ENCODE measurements at places on chromosomes 3 and 15.
A peak's percentile ranks its signal among the peaks of the same experiment; 100 is the strongest.

GRCh38 chr3:194257916-194258668 lies 93.0 kb downstream of the CPN2 start:
- no peak for DNase-seq

DNA sequence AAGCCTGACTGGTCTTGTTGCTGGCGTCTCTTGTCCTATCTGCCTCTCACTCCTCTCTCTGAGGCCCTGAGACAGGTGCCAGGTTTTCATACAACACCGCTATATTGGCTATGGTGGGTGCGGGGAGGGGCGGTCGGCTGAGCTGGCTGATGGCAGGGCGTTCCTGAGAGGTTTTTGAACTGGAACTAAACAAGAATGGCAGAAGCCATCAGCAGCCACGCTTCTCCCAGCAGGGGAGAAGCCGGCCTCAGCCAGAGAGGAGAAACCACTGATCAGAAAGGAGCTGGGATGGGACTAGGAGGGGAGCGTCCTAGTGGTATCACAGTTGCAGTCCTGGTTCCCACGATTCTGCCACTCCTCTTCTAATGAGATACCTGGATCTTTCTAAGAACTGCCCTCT lies 89.9 kb upstream of the PRR23E start:
- no peak for DNase-seq

GRCh38 chr3:88926221-88926620 lies 181.2 kb upstream of the EPHA3 start:
- DNase-seq, result no peak

GRCh38 chr15:56249092-56249491 lies 5.4 kb upstream of the RFX7 start:
- DNase-seq, result peak; percentile 4

DNA sequence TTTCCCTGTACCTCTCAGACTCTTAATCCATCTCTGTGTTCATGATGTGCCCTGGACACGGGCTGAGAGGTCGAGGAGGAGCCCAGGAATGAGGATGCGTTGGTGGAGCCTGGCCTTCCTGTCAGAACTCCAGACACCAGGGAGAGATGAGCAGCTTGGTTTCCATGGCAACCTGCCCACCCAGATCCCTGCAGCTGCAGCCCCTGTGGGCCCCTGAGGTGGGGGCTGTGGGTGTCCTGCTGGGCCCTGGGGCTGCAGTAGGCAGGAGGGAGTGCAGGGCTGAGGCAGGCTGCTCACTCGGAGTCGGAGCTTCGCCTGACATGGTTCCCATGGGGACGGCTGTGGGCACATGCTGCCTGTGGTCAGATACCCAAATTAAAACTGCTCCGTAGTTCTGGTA lies 7.7 kb upstream of the SCN10A start:
- DNase-seq, result no peak

GRCh38 chr15:64536244-64536836 lies 76.0 kb downstream of the ZNF609 start:
- no peak for DNase-seq

DNA sequence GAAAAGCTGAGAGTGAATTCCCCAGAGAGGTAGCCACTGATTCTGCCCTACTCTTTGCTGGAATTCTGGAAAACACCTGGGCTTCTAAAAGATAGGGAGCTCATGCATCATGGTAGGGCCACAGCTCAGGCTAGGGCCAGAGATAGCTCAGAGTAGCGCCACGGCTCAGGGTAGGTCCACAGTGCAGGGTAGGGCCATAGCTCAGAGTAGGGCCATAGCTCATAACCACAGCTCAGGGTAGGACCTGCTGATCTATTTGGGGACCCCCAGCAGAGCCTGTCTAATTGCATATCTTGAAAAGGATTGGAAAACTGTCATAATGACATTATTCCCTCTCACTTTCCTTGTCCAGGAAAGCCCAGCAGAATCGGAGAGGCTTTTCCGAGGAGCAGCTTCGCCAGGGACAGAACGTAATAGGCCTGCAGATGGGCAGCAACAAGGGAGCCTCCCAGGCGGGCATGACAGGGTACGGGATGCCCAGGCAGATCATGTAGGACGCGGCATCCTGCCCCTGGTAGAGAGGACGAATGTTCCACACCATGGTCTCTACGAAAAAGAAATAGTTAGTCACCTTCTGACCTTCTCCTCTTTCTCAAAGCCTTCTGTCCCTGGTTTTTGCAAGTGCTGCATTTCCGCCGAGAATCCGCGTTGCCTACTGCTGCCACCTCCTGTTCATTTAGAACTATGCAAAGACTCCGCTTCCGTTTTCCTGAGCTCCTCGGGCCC lies 14.5 kb downstream of the TAGLN3 start:
- peak; percentile 40 for DNase-seq

GRCh38 chr3:14412831-14413380 lies 10.5 kb downstream of the SLC6A6 start:
- DNase-seq, result no peak

GRCh38 chr3:191502583-191502982 lies 41.6 kb downstream of the PYDC2 start:
- no peak for DNase-seq

DNA sequence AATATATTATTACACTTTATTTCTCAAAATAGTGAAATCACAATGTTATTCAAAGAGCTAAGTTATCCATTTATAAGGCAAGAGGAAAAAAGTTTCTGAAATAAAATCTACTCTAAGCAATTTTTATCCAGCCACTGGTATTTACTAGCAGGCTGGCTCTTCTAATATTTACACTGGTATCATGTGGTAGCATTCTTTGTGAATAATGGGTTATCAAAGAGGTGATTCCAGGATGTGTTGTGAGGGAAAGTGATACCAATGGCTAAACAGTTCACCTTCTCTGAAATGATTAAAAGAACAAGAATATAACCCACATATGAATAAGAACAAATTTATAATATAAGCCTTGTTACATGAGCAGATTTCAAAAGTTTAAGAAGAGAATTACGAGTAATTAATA lies 44.1 kb downstream of the DHX36 start:
- DNase-seq, result no peak

GRCh38 chr3:174294616-174295015 lies 564.5 kb upstream of the NAALADL2 start:
- DNase-seq, result no peak

- no peak for DNase-seq
These were observed 79.7 kb upstream of the CDIN1 start for GRCh38 chr15:36499412-36500389.

- DNase-seq, result no peak
These were observed 206.1 kb upstream of the UBE2E2 start for GRCh38 chr3:22996920-22997571.

GRCh38 chr3:122538956-122539490 lies 24.3 kb upstream of the KPNA1 start:
- no peak for DNase-seq

- DNase-seq, result no peak
These were observed 470.2 kb upstream of the AGTR1 start for GRCh38 chr3:148227534-148227933.

DNA sequence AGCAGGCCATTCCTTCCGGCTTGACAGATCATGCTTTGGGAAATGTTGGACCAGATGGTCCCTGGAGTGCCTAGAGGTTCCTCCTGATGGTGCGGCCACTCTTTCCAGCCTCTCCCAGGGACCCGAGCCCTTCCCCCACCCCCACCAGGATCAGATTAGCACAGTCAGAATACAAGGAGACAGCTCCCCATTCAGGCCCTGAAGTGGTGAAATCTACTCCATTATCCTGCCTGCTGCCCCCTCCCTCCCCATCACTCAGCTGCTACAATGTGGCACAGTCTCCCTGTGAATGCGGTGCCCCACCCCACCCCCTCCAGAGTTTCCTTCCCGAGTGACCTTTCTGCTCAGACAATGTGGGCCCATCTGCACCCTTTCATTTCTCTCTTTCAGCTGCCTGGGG lies 29.4 kb downstream of the RNU5B-1 start:
- no peak for DNase-seq

GRCh38 chr15:66715181-66715624 lies 13.2 kb downstream of the SMAD6 start:
- DNase-seq, result no peak

GRCh38 chr3:50450209-50450921 lies 53.1 kb downstream of the CACNA2D2 start:
- DNase-seq, result no peak

DNA sequence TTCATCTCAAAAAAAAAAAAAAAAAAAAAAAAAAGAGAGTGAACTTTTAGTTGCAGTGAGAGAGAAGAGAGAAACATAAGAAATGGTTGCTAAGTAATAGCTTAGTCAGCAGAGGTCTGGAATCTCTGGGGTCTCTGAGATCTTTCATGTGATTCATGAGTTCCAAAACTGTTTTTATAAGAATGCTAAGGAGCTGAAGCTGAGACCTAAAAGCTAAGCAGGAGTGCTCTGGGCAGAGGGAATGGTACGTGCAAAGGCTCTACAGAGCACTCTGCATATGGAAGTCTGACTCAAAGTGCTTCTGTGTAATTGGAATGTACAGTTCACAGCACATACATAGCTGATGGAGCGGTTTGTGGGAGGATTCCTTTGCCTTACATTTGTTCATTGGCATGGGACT lies 66.3 kb upstream of the LRIG1 start:
- DNase-seq, result no peak

DNA sequence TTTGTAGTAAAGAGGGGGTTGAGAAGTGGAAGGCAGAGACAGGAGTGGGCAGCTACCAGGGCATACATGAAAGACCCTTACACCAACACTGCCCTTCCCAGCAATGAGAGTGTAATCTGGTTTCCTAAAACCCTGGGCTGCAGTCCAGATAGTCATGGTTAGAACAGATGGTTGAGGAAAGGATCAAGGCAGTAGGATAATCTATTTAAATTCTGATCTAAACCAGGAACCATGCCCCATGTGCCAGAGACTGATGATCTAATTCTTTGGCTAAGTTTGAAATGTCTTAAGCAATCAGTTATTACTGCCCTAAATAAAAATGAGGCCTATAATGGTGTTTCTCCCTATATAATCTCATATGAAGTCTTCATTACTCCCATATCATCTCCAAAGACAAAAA lies 59.6 kb downstream of the PRTG start:
- DNase-seq, result no peak

- DNase-seq, result no peak
These were observed 13.7 kb downstream of the CELF6 start for GRCh38 chr15:72306211-72306785.

DNA sequence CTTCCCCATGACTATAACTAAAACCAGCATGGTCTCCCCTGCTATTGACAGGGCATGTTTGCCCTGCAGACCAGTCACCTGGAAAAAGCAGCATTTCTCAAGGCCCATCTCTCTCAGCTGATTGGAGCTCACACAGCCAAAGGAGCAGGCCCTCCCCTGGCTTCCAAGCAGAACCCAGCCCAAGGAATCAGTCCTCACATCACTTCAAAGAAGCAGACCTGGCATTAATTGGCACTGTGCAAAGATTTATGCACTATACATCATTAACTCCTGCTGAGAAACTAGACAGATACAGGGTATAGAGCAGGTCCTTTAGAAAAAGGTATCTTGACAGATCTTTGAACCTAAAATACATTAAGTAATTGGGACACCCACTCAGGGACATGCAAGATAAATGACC lies 323.8 kb upstream of the PPP2R3A start:
- no peak for DNase-seq

DNA sequence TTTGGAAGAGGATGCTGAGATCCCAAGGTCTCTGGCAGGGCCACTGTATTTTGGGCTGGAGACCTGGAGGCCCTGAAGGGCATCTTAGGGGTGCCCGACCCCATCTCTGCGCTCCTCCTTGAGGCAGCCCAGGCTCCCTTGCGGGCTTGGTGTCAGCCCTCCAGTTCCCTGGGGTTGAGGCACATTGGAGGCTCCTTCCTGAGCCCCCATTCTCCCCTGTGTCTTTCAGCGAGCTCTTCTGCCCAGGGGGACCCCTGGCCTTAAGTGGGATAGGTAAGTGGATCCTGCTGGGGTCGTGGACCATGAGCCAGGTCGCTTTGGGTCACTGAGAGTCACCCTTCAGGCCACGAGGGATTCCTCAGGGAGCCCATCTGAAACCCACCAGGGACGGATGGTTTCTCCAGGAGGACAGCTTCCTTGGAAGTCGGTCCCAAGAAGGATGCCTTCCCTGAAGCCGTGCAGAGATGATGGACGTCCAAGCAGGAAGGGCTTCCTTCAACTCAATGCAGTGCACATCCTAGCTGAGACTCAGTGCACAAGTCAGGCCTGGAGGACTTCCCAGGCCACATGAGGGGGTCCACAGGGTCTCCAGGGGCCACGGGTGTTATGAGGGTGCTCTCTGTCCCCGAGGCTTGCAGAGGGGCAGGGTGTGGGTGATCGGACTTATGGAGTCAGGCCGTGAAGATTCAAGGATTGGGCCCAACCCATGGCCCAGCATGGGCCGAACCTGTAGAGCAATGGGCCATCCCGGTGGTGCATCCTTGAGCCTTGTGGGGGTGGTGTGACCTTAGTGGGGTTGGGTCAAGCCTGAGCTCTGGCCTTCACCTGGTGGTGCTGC lies 224.3 kb downstream of the SNRPN start:
- no peak for DNase-seq

DNA sequence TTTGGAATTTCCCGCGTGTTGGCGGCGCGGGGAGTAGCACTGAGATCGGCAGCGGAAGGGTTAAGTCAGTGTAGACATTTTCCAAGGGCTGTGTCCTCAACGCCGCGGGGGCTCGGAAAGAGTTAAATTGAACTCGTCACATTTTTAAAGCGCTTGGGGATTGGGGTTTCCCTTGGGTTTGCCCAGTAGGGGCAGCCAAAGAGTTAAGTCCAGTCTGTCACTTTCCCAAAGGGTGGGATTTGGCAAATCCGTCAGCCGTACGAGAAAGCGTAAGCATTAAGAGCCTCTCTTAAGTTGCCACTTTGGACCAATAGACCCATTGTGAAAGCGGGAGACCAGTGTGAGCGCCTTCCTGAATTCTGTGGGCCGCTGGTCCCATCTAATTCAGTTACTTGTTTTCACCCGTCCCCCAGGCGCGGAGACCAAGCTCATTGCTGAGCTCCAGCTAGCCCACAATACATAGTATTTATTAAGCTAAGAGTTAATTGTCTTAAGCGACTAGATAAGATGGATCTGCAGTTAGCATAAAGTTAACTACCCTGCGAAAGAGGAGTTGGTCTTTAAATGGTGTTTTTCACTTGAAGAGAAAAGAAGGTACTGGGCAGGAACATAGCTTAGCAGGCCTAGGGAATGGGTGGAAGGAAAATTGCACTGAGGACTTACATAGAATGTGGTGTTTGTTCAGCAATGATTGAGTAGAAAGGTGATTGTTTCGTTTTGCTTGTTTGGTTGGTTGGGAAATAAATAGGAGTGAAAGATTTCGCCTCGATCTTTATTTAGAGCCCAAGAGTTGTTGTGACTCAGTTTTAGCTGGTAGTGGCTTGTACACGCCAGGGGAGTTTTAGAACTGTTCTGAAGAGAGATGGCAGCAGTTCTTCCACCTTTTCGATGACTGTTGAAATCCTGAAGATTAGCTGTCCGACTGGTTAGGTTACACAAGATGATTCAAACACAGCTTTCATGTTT lies 932 bp downstream of the ARL8B start:
- DNase-seq, result no peak

- DNase-seq, result no peak
These were observed 3.8 kb downstream of the SERPINI1 start for GRCh38 chr3:167739190-167739810.

Measured in bone marrow (tissue), 2 donors.